ENCODE measurements at places on chromosomes 6 and 20.

GRCh38 chr20:1674361-1674760, 16.8 kb upstream of the SIRPG start:
- DNase-seq: no peak

GRCh38 chr6:93036835-93037234, 382.5 kb downstream of the EPHA7 start:
- DNase-seq: no peak

- DNase-seq: no peak
Measured at GRCh38 chr6:111540681-111541025, 57.6 kb upstream of the REV3L start.

- no peak for DNase-seq
Measured at GRCh38 chr20:460707-461106, 1.6 kb downstream of the TBC1D20 start.

DNA sequence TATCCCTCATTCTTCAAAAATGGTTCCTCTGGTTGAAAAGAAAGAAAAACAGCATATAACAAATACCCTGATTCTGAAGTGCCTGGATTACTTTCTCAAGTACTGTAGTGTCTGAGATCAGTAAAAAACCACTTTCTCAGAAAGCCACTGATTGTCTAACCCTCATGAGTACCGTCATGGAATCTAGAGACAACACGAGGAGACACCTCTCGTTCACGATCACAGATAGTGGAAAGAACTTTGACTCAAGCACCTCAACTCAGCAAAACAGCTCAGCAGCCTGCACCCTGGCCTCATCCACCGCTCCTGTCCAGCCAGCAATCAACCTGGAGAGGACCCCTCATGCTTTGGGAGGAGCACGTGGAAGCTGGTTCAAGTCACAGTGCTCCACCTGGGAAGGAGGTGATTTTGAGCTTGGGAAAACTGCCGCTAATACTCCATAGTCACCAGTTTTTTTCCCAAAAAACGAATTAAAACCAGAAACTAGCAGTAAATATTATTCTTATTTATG, 1.0 kb downstream of the SCML4 start:
- DNase-seq: no peak

GRCh38 chr20:62929051-62929538, 2.8 kb upstream of the DIDO1 start:
- DNase-seq: no peak

All from DMS 273 treated with DMSO at 0.1 percent for 48 hours (cell line).